ENCODE measurements at places on chromosomes 2 and 18.

DNA sequence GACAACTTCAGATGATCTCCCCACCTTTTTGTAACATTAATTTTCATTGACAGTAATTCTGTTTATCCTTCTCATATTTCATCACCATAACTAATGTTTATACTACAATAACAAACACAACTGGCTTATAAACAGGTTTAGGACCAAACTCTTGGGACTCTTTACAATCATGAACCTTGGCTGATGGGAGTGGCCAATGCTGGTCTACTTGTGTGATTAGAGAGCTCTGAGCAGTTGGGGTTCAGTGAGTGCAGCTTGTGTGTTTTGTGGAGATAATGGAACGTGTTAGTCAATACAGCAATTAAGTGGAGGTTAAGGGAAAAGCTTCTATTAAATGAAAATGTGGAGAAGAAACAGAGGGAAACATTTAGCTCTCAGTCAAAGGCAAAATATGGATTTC lies 207.1 kb downstream of the SPAG16 start:
- DNase-seq: no peak

GRCh38 chr2:61229936-61230335 lies 67.9 kb downstream of the C2orf74 start:
- DNase-seq: no peak

- no peak for DNase-seq
Measured at GRCh38 chr18:37935086-37935485, 369.5 kb upstream of the CELF4 start.

- no peak for DNase-seq
Measured at GRCh38 chr18:57627488-57627887, 5.9 kb upstream of the NARS1 start.

- DNase-seq: no peak
Measured at GRCh38 chr2:123717636-123718334, 307.3 kb upstream of the CNTNAP5 start.

DNA sequence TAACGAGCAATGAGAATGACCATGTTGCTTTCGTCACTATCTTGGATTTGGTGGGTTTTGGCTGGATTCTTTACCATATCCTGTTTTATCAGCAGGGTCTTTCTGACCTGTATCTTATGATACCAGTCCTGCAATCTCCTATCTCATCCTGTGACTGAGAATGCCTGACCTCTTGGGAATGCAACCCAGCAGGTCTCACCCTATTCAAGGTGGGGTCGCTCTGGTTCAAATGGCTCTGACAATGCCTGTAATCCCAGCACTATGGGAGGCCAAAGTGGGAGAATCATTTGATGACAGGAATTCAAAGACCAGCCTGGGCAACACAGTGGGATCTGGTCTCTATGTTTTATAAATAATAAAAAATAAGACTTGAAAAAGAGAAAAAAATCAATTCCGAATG lies 173.5 kb downstream of the ACTR3 start:
- DNase-seq: no peak

DNA sequence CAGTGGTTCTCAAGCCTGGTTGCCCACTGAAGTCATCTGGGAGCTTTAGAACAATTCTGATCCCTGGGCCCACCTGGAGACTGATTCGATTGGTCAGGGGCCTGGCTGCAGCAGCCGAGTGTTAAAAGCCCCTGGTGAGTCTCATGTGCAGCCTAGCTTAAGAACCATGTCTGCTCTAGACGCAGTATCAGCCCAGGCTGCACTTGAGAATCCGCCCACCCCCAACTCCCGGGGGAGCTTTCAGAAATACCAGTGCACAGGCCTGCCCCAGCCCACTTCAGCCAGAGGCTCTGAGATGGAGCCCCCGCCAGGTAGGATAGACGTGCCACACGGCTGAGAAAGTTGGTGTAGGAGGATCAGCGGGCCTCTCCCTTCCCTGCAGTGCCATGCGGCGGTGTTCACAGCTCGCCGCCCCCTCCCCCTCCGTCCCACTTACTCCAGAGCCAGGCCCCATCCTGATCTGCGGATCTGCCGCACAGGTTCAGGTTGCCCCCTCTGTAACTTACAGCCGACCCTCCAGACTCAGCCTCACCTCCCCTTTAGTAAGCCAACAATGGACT lies 209.0 kb upstream of the RAB12 start:
- no peak for DNase-seq
